ENCODE measurements at places on chromosomes 6 and 20.

- no peak for DNase-seq
Measured at GRCh38 chr6:50706575-50706974, 6.8 kb upstream of the TFAP2D start.

- no peak for DNase-seq
Measured at GRCh38 chr6:20630136-20630535, 95.9 kb downstream of the CDKAL1 start.

DNA sequence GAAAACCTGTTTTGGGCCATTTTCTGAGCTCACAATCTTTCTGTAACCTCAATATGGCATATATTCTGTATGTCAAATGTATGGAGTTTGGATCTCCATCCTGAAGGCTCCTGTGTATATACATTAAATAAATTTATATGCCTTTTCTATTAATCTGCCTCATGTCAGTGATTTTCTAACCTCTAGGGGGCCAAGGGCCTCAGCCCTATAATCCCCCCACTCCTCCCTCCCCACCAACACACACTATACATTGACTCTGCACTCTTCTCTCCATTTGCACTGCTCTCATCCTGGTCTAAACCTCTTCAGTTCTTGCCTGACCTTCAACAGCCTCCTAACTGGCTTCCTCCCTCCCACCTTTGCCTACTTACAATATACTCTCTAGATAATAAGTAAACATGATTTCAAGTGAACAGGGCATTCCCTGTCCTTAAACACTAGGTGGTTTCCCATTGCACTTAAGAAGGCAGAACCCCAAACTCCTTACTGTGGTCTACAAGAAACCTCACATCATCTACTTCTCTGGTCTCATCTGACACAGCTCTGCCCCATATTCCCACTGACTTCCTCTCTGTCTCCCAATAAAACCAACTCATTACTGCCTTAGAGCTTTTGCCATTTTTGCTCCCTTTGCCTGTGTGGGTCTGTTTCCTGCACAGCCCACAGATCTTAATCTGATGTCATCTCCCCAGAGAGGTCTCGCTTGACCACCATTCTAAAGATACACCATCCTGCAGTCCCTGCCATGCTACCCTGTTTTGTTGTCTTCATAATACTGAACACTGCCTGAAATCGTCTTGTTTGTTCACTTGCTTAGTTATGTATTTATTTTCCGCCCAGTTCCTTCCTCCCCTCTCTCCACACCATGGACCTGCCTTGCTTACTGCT, 213.7 kb downstream of the SYNE1 start:
- no peak for DNase-seq

DNA sequence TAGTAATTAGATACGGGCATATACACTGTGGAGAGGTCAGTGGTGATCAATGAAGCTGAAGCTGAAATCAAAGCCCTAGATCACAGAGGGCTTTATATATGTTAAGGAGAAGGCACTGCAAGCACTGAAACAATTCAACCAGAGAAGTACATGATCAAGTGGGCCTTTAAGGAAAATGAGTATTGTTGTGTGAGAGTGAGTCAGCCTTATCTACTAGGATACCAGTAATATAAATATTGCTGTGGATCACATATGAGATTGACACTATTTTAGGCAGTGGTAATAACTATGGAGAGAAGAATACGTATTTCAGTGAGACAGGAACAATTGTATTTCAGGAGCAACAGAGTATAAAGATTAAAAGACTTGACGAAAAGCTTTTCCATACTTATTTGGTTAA, 1172.2 kb upstream of the GJE1 start:
- DNase-seq: no peak

GRCh38 chr20:59160389-59161115, 3.1 kb upstream of the ZNF831 start:
- DNase-seq: no peak

DNA sequence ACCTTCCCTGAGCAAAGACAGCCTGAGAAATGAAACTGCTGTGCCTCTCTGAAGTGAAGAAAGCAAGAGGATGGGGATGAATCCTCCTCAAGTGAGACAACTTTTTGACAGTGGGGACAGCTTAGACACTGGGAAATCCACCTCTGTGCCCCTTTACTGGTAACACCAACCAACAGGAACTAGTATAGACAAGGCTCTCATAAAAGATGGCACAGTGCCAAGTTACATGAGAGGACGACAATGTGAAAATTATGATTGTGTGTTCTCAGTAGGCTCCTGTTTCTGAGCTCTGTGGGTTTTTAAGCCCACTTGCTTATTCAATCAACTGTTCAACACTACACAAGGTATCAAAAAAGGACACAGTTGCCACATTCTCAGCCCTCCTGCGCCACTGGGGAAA, 41.6 kb upstream of the LYRM2 start:
- no peak for DNase-seq

GRCh38 chr20:38095017-38095686, 61.6 kb downstream of the RPRD1B start:
- DNase-seq: no peak

GRCh38 chr6:70622461-70622860, 45.2 kb upstream of the SMAP1 start:
- no peak for DNase-seq

DNA sequence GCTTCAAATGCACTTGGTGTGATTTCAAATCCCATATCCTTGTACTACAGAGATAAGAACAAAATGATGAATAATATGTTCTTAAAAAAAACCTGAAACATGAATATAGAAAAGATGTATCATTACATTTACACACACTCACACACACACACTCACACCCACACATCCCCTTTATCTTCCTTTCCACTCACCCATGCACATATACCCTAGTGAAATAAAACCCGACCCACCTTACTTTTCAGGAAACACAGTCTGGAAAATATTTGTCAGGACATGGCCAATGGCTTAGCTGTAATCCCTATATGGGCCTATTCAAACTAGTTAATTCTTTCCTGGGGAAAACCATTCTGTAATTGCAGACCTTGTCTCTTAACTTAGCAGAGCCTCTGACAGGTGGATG, 60.8 kb upstream of the EDN1 start:
- no peak for DNase-seq

GRCh38 chr6:152572338-152573088, 64.6 kb downstream of the SYNE1 start:
- no peak for DNase-seq

GRCh38 chr6:158008864-158009113, 27.1 kb downstream of the SYNJ2 start:
- DNase-seq: no peak

DNA sequence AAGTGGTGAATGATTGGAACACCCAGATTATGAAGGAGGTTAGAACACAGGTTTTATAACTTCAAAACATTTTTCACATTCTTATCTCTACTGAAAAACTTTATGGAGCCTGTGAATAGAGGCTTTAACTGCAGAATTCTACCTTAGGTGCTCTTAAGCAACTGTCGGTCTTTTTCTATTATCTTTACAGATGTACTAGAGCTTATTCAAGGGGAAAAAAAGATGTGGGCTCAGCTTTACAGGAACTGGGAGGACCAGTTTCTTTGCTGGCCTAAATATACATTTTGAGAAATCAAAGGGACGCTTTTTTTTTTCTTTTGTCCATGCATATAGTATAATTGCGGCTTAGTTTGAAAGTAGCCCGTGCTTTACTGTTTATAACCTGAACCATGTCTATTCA, 58.9 kb downstream of the UST start:
- DNase-seq: no peak

DNA sequence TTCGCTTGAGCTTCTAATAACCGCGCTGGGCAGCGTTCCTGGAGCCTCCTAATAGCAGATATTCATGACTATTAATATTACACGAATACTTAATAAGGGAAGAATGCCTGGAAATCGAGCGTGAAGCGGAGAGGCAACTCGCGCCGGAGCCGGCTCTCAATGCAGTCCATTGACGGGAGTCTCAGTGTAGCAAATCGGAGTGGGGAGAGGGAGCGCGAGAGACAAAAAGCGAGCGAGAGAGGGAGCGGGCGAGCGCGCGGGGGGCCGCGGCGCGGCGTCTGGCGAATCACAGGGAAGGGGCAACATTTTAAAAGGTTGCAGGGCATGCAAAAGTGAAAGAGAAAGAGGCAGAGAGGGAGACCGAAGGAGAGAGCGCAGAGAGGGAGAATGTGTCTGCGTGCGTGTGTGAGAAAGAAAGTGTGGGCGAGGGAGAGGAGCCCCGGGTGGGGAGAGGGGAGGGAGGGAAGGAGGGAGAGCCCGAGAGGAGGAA, 2.9 kb downstream of the TFAP2A start:
- no peak for DNase-seq

GRCh38 chr6:42025066-42025844, 25.1 kb upstream of the TAF8 start:
- no peak for DNase-seq

- no peak for DNase-seq
Measured at GRCh38 chr6:56671651-56672461, 29.2 kb upstream of the DST start.

DNA sequence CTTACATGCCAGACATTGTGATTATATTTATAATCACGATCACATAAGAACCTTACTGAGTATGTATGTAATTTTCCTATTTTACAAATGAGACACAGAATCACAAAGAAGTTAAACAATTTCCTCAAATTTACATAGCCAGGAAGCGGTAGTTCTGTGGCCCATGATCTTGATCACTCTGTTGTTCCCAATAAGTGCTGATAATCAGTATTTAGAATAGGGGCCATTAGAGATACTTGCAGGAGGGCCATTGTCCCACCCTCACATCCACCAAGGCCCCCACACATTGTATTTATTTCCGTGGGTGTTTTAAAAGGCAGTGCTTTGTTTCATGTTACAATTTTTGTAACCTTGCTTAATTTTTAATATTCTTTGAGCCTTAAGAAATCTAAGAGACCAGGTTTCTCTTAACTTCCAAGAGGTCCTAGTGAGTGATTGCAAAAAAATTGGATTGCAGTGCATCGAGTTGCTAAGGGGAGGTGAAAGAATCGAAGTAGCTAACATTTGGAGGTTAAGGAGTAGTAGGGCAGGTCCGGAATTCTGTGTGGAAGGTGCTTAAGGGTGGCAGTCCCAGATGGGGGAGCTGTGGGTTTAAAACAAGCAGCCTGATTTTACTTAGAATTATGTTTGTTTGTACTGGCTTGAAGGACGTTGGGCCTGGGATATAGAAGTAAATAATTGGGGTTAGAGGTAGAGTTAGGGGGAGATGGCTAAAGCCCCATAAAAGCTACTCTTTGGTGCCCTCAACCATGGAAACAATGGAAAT, 339.4 kb downstream of the CDKAL1 start:
- no peak for DNase-seq

- no peak for DNase-seq
Measured at GRCh38 chr20:6692566-6693173, 74.8 kb upstream of the BMP2 start.

GRCh38 chr6:85421972-85422371, 27.9 kb upstream of the NT5E start:
- no peak for DNase-seq

GRCh38 chr6:104855507-104855906, 4.2 kb downstream of the HACE1 start:
- DNase-seq: no peak

DNA sequence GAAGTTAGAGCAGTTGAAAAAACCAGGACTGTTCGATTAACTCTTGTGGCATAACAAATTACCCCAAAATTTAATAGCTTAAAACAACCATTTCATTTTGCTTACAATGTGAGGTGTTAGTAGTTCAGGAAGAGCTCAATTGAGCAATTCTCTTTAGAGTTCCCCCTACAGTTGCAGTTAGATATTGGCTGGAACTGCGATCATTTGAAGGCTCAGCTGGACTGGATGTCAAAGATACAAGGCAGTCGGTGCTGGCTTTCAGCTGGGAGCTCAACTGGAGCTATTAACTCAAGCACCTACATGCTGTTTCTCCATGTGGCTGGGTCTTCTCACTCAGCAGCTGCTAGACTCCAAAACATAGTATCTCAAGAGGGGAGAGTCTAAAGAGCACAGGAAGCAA, 96.0 kb upstream of the LOC128125822 start:
- DNase-seq: no peak

- DNase-seq: peak; percentile 75
Measured at GRCh38 chr6:29748391-29749307, 25.4 kb downstream of the HLA-F start.

DNA sequence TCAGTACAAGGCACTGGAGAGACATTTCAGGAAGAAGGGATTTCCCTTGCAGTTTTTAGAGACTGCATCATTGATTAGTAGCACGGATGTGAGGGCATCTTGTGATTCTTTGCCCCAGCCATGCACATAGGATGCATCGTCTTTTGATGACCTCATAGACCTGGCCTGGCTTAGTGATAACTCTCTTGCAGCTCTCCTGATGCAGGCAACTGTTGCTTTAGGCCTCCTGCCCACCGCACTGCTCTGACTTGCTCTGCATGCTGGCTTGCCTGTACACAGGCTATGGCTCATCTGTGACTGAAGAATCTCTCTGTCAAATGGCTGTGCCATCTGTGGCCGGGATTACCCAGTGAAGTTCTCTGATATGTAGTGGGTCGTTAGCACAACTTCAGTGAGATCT, 207.7 kb upstream of the PTCHD4 start:
- no peak for DNase-seq

GRCh38 chr6:73610444-73611275, 43.1 kb downstream of the SLC17A5 start:
- DNase-seq: no peak

- no peak for DNase-seq
Measured at GRCh38 chr6:23784301-23784919, 341.6 kb upstream of the NRSN1 start.

DNA sequence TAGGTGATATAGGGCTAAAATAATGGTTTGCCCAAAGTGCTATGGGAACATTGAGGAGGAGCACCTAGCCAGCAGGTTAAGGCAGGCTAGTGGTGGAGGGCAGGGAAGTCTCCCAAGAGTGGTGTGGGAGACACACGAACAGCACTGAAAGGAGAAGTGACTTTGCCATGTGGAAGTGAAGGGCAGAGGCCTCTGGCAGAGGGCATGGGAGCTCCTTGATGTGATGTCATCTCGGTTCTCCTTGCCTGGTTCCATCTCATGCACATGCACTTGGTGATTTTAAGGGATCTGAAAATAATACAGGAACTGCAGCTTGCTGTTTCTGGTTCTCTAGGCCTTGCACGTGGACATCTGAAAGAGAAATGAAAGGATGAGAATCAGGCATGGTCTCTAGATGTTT, 4.7 kb upstream of the MAP3K4 start:
- no peak for DNase-seq

DNA sequence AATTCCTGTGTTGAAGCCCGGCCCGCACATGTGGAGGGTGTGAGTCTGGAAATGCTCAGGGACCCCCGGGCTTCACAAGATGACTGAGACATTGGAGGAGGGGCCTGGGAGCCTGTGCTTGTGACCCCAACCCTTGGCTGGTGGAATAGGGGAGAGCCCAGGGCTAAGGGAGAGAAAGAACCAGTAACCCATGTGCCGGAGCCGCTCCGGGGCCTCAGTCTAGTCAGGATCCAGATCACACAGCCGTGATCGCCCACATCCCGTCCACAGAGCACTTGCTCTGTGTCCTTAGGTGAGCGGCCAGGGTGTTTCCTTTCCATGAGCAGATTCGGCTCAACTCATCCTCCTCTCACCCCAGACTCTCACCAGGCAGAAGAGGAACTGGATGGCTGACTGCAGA, 152.3 kb upstream of the RPS6KA2 start:
- DNase-seq: no peak

DNA sequence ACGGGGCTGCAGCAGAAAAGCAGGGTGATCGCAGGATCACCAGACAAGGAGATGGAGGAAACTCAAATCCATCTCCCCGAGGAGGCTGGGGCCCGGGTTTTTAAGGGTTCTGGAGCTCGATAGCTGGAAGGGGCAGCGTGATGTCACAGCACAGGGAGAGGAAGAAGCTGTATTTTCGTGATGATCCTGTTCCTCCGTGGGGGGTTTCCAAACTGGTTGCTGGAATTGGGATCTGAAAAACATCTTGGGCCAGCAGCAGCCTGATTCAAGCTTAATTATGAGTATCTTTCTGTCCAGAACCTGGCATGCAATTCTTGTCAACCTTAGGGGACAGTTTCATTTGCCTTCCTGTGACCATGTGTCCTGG, 4.1 kb downstream of the CST7 start:
- DNase-seq: no peak
